Fibroblast of villous mesenchyme (primary cell): ENCODE measurements at places on chromosomes 2 and 18.

DNA sequence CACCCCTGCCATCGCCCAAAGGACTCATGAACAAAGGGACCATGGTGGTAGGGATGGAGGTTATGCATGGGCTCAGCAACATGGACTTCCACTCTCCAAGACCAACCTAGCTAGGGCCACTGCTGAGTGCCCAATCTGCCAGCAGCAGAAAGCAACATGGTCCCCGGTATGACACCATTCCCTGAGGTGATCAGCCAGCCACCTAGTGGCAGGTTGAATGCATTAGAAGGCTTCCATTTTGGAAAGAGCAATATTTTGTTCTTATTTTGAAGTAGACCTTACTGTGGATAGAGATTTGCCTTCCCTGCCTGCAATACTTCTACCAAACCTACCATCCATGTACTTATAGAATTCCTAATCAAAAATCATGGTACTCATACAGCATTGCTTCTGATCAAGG, 99.8 kb downstream of the METTL4 start:
- no peak for DNase-seq

DNA sequence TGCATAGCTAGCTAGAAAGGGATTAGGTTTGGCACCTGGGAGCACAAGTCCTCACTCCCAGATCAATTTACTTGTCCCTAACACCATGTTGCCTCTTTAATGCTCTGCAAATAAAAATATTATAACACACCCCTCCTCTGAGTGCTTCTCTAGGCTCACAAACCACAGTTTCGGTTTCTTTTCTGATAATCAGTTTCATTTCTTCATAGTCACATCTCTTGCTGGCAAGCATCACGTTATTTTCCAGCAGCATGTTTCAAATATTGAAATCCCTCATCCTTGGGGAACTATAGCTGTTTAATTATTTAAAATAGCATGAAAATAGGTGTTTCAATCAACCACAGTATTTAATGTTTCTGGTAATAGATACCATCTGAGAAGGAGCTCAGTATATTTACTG, 13.9 kb upstream of the SMCHD1 start:
- DNase-seq: peak; percentile 61

DNA sequence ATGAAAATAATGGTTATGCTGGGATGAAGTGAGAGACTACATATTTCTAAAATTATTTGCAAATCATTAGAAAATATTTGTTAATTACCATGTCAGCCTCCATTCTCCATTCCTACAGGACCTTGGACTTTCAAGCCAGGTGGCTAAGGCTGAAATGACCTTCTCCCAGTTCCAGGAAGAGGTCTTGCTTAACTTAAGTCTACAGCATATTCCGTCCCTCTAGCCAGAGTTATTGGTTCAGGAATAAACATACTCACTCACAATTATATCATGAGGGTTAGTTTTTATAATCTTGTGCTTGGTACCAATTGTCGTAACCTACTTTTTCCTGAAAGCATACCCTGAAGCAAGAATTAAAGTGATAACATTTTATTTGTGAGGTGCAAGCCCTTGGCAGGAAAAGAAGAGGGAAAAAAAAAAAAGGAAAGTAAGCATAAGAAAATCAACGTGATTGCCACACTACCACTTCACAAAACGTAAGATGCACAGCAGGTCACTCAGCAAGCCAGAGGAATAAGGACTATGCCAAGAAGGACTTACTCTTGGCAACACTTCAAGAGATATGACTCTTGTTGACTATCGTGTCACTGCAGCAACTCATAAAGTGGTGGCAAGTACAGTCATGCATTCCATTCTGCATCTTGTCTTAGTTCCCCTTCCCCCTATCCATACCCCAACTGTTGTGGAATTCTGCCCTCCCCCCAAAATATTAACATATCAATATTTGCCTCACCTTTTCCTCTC, 479.1 kb downstream of the MBD2 start:
- no peak for DNase-seq

- no peak for DNase-seq
Observed at GRCh38 chr2:98545591-98545990, 62.7 kb downstream of the COA5 start.

DNA sequence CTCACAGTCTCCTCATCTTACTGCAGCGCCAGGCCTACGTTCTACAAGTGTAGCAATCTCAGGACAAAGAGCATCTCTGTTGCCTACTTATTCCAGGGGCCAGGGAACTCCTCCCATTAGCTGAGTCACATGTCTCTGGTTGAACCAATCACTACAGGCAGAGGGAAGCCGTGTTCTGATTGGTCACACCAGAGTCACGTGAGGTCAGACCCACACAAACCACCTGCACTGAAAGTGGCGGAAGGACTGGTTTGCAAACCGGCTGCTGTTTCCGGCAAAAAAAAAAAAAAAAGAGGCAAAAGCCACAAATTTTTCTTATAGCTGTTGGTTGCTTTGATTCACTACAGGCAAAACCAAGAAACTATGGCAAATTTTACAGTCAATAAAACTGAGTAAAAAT, 21.9 kb upstream of the USP14 start:
- DNase-seq: no peak
